Activated T-helper 1 cell treated with anti-CD3 and anti-CD28 coated beads, Interleukin-12 subunit alpha, Interleukin-12 subunit beta, Interleukin-2, Interleukin-4 antibody, amounts not matched to agents 30 ng/mL and 10 ng/mL and 1 ng/mL, durations not matched to agents 14 hours and 24 hours and 36 hours (primary cell): ENCODE measurements at places on chromosomes 2 and 18. TPM values are rescaled to one million over a fixed set of nuclear protein-coding genes. Genes with fewer than 3 reads are reported as not detected.

- H3K27me3 ChIP-seq: peaks cover 5% of the 10 kb centered on the region
- DNase-seq: no peak
- no peak overlapping the region for H3K4me3 ChIP-seq
- H3K27ac ChIP-seq: no peak overlapping the region
Observed at GRCh38 chr18:47981320-47981719, 50.9 kb upstream of the SMAD2 start.

- H3K27ac ChIP-seq: no peak overlapping the region
- H3K36me3 ChIP-seq: no peaks in the 10 kb centered on the region
- no peak overlapping the region for H3K4me3 ChIP-seq
- no peak for DNase-seq
- H3K4me1 ChIP-seq: no peaks in the 10 kb centered on the region
Observed at GRCh38 chr18:4181086-4181485, 274.0 kb downstream of the DLGAP1 start.

DNA sequence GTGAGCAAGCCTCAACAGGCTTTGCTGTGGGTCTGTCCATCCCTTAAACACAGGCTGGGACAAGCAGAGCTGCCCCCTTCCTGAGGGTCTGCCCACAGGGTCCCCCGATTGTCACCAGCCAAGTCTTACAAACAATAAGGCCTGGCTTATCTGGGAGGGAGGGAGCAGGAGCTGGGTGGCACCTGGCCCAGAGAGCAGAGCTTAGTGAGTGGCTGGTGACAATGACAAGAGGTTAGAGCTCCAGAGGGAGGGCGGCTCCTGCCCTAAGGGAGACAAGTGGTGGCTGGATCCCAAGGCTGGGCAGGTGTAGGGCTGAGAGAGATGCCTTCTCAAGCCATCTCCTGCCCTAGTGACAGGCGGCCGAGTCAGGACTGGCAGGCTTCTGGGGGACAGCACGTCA, 125.5 kb downstream of the KLHL29 start:
- H3K4me3 ChIP-seq: no peak overlapping the region
- no peak overlapping the region for H3K27ac ChIP-seq
- DNase-seq: no peak
- H3K36me3 ChIP-seq: no peaks in the 10 kb centered on the region

DNA sequence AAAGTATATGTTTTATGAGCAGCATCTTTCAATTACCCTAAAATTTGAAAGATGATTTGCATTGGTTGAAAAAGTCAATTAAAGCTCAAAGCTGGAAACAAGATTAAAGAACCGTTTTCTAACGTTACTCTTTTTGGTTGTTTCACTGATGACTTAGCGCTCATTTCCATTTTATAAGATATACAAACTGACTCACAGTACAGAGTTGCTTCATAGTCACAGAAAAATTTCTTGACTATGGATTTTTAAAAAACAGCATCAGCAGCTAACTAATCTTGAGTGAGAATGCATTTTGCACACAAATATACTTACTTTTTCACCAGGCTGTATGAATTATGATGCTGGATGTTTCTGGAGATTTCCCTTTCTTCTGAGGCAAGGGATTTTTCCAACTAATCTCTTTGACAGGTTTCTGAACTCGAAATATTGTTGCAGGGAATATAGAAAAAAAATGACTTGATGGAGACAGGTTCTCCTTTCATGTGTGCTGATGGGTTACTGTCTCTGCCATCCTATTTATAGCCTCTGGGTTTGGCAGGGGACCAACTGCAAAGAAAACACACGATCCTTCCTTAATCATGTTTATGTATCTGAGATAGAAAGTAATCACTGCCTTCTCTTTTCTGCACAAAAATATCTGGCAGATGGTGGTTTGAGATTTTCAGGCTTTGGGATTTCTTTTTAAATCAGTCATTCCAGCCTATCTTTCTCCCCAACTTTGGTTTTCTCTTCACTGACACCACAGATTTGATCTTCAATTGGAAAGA, 129.4 kb upstream of the DAPL1 start:
- no peaks in the 10 kb centered on the region for H3K4me1 ChIP-seq
- H3K36me3 ChIP-seq: peaks cover 2% of the 10 kb centered on the region
- no peak overlapping the region for H3K4me3 ChIP-seq
- no peak for DNase-seq

- no peak for DNase-seq
- H3K4me1 ChIP-seq: no peaks in the 10 kb centered on the region
- no peak overlapping the region for H3K4me3 ChIP-seq
Observed at GRCh38 chr2:172376505-172377125, 50.8 kb upstream of the ITGA6 start.

- no peak for DNase-seq
- no peak overlapping the region for H3K4me3 ChIP-seq
- H3K36me3 ChIP-seq: no peaks in the 10 kb centered on the region
- no peaks in the 10 kb centered on the region for H3K4me1 ChIP-seq
Observed at GRCh38 chr2:219820767-219821166, 193.3 kb downstream of the SLC4A3 start.

DNA sequence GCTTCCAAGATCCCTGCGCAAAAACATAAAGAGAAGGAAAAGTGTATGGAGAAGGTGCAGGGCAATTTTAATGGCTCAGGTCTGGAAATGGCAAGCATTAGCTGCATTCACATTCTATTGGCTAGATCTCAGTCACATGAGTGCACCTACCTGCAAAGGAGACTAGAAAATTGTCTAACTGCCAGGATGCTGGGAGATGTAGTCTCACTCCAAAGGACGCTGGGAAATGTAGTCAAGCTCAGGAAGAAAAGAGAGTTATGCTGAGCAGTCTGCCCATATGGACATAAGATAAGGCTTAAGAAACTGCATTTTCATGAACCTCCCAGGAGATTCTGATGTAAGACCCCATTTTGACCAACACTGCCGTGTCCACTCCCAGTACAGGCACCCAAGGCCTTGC, 9.5 kb upstream of the KLHL29 start:
- no peak for DNase-seq
- no peak overlapping the region for H3K4me3 ChIP-seq
- H3K36me3 ChIP-seq: no peaks in the 10 kb centered on the region
- H3K27ac ChIP-seq: no peak overlapping the region

GRCh38 chr2:185583058-185583816, 155.4 kb upstream of the FSIP2 start:
- no peaks in the 10 kb centered on the region for H3K4me1 ChIP-seq
- no peaks in the 10 kb centered on the region for H3K36me3 ChIP-seq
- no peak overlapping the region for H3K27ac ChIP-seq

DNA sequence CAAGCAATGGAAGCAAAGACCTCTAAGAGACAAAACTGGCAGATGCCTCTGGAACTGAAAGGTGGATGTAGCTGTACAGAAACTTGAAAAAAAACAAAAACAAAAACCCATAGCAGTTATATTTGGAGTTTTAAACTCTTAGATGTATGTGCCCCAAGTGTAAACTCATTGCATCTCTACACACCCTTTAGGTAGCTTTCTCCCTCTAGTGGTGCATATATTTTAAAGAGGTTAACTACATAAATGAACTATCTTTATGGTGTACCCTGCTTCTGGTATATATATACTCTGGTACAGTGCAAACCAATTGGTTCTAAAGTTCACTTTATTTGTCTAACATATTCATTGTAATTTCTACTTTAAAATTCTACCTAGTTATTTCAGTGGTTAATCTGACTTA, 518.2 kb downstream of the NRXN1 start:
- no peak overlapping the region for H3K4me3 ChIP-seq
- DNase-seq: no peak
- H3K27ac ChIP-seq: no peak overlapping the region
- H3K36me3 ChIP-seq: no peaks in the 10 kb centered on the region
- H3K27me3 ChIP-seq: no peaks in the 10 kb centered on the region
- no peaks in the 10 kb centered on the region for H3K4me1 ChIP-seq

GRCh38 chr18:43393174-43393573, 115.9 kb upstream of the SYT4 start:
- H3K4me3 ChIP-seq: no peak overlapping the region
- DNase-seq: no peak
- H3K27me3 ChIP-seq: no peaks in the 10 kb centered on the region
- no peaks in the 10 kb centered on the region for H3K4me1 ChIP-seq

DNA sequence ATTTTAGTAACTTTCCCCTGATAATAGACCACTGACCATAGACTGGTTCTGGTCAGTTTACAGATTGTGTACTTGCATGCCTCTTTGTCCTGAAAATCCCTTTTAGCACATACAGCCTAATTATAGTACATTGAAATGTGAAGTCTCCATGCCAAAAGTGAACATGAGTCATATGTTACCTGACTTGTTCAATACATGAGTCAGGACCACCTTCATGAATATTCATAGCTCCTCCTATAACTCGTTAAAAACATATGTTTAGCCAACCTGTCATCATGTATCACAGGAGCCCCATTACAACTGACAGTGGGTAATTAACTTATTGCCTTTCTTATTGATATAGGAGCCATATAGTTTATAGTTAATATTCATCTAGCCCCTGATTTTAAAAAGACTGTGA, 78.6 kb downstream of the SH3YL1 start:
- no peaks in the 10 kb centered on the region for H3K36me3 ChIP-seq
- no peak for DNase-seq
- no peaks in the 10 kb centered on the region for H3K27me3 ChIP-seq
- no peak overlapping the region for H3K27ac ChIP-seq
- H3K4me1 ChIP-seq: no peaks in the 10 kb centered on the region
- H3K4me3 ChIP-seq: no peak overlapping the region

DNA sequence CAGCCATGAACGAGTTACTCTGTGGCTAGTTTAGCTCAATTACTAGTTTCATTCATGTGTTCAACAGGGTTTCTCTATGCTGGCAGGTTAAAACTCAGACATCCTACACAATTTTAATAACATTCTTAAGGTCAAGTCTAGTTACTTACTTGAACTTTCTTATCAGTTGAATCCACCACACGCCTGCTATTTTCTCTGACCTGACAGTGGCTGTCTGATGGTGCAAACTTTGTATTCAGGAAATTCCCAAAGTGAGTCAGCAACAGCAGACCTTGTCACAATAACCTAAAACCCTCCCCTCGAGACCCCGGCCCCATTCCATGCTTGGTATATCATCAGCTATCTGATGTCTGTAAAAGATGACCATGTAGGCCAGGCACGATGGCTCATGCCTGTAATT, 20.8 kb upstream of the CIDEA start:
- H3K4me3 ChIP-seq: no peak overlapping the region
- H3K36me3 ChIP-seq: no peaks in the 10 kb centered on the region
- no peak for DNase-seq
- H3K27ac ChIP-seq: no peak overlapping the region
- peaks cover 15% of the 10 kb centered on the region for H3K27me3 ChIP-seq
- no peaks in the 10 kb centered on the region for H3K4me1 ChIP-seq

CNDP1 gene
- not detected in 2 replicates for total RNA-seq

LRATD1 gene
- total RNA-seq: not detected in 2 replicates

TCF23 gene
- total RNA-seq: not detected in 2 replicates

DSC2 gene
- not detected in 2 replicates for total RNA-seq

SLC30A3 gene
- 2.1 and 2.2 TPM in 2 replicates for total RNA-seq

RAB6C gene
- 0.07 TPM in 1 of 2 replicates, not detected in the other for total RNA-seq

MROH2A gene
- total RNA-seq: not detected in 2 replicates
